BJ (cell line): ENCODE measurements at places on chromosomes 5 and 9.

- no peak for DNase-seq
Measured at GRCh38 chr5:135360278-135361274, 38.5 kb downstream of the MACROH2A1 start.

- no peak for DNase-seq
Measured at GRCh38 chr5:150960791-150961396, 56.1 kb upstream of the ZNF300 start.

DNA sequence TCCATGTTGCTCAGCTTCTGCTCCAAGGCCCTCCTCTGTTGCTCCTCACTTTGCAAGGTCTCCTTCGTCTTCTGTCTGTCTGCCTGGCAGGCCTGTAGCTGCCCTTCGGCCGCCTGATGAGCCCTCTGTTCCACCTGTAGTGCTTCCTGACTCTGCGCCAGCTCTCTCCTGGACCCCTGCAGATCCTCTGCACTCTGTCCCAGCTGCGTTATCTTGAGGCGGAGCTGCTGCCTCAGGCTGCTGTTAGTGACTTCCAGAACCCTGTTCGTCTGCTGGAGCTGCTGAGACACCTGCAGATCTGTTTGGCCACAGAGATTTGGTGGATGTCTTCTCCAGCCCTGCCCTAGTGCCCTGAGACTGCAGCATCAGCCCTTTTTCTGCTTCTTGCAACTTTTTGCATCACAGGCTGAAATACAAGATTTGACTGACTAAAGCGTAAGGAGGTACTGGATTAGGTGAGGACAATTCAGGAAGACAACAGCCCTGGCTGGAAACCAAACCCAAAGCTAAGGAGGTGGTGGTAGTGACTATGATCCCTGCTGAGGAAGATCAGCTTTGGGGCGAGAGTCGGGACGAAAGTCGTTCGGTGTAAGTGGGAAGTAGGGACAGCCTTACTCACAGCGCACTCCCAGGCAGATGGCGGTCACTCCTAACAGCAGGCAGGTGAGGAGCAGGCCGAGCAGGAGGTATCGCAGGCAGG is 2.1 kb downstream of the CD72 start:
- DNase-seq = no peak

DNA sequence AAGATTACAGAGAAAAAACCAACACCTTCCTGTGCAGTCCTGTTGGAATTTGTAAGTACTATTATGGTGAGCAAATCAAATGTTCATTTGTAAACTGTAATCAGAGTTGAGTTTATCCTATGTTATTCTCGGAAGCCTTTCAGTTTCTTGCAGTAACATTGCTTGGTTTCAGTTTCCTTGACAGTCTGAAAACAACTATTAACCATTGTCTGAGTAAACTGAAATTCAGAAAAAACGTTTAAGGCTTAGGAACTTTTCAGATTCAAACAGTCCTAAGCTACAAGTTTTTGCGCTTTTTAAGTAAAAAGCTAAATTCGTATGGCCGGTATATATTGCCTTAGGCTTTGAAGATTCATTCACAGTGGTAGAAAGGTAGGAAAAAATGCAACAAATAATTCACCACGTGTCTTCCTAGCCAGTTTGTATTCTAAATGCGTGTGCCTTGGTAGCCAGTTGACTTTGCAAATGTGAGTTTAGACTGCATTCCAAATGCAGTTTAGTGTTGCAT is 2.5 kb downstream of the GPBP1 start:
- DNase-seq = peak; percentile 26

DNA sequence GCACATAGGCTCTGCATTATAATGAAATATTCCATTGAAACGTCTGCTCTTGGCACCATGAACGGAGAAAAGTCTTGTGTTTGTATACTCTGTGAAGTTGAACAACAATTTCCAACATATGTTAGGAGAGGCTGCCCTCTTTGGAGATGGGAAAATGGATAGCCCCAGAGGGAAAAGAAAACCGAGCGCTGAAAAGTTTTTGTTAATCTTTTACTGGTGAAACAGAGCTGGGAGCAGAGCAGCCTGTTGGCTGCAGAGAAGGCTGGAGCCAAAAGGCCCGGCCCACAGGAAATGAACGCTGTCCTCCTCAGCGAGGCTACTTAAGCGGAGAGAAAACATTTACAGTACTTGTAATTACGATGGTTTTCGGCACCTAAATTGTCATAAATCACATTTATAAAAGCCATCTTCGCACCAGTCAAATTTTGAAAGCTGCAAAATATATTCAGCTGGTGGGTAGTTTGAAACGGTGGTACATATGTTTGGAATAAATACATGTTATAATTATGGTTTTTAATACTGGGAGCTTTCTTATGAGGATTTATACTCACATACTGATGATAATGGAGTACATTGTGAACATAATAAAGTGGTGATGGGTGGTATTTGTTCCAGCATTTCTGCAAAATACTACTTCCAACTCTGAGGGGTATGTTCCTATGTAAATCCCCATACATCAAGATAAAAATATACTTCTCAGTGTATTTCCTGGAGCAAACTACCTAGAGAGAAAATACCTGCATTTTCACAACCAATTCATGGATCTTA is 129.6 kb upstream of the CNTLN start:
- no peak for DNase-seq

DNA sequence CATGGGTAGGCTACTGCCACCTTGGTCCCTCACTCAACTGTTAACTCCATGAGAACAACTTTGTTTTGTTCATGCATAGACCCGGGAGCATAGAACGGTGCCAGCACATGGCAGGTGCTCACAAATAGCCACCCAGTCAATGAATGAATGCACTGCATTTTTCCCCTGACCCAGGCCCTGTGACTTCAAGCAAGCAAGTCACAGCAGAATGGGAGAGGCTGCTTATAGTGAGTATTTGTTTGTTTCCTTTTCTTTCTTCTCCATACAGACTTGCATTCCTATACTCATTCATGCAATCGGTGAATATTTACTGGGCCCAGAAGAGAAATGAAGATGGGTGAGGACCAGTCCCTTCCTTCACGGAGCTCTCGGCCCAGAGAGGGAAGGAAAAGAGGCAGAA is 62.0 kb downstream of the SHB start:
- no peak for DNase-seq
